Stimulated activated CD4-positive, alpha-beta T cell treated with anti-CD3 and anti-CD28 coated beads, Interleukin-1b, Interleukin-23, amount 100 ng/mL, for 1 hour (primary cell): ENCODE measurements at places on chromosomes 11 and 22.
A peak's percentile ranks its signal among the peaks of the same experiment; 100 is the strongest.

DNA sequence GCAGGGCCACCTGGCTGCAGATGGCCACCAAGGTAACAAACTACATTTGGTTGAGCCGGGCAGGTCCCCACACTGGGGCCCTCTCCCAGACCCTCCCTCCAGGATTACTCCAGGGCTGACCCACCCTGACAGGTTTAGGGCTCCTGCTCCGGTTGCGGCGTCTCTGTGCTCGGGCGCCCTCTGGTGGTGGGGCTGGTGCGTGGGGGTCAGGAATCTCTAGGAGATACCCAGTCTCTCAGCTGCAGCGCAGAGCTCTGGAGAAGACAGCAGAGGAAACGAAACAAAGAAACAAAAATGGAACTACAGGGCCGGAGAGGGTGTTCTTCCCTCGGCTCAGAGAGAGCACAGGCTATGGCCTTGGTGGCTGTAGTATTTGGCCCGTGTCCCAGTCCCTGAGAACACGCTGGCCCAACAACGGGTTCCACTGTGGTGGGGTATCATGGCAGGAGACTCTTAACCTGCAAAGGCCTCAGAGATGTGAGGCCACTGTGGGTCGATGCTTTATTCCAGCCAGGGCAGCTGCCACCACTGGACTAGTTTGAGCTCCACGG, 2.4 kb downstream of the C11orf96 start:
- peak; percentile 54 for DNase-seq

DNA sequence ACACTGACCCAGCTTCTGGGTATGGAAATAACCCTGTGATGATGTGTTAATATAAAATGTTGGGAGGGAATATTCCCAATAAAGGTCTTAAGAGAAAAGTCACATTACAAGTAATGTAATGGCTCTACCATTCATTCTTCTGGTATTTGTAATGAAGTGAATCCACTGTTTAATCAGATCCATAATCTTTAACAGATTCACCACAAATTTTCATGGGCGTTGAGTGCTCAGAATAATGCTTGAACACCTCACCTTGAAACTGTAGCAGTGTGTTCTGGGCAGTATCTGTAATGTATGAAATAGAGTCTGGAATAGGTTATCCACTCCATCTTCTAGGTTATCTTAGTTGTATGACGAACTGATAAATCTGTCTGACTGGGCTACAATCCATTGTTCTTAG, 26.6 kb upstream of the CRTAM start:
- no peak for DNase-seq

DNA sequence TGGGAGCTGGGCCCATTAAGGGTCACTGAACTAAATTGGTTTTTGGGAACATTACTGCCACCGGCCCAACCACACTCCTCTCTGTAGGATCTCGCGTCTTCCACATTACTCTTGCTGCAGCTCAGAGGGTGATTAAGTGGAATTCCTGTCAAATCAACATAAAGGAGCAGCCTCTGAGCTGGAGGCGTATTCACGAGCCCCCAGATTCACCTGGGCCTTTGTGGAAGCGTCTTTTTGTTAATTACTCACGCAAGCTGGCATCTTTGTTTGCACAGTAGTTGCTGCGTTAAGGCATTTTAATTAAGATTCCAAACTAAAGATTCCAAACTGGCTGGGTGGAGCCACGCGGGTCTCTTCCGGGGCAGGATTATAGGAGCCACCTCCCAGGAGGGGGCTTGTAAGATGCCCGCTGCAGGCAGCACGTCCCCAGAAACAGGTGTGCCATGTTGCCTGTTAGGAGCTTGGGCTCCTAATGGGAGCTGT, 21.5 kb upstream of the RFPL3 start:
- DNase-seq, result no peak

DNA sequence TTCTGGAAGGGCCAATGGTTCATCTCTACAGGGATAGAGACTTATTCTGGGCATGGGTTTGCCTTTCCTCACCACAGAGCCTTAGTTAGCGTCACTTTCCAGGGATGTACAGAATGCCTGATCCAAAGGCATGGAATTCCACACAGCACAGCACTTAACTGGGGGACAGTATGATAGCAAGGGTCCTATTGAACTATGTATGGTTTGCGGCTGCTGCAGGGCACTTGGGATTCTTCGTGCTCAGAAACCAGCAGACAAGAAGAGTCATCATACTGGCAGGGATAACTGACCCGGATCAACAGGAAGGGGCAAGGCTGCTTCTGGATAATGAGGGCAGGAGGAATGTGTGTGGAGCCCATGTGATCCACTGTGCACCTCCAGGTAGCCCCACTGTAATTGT, 105.7 kb downstream of the SWAP70 start:
- DNase-seq, result no peak
